ENCODE measurements at places on chromosomes 12 and 14.

DNA sequence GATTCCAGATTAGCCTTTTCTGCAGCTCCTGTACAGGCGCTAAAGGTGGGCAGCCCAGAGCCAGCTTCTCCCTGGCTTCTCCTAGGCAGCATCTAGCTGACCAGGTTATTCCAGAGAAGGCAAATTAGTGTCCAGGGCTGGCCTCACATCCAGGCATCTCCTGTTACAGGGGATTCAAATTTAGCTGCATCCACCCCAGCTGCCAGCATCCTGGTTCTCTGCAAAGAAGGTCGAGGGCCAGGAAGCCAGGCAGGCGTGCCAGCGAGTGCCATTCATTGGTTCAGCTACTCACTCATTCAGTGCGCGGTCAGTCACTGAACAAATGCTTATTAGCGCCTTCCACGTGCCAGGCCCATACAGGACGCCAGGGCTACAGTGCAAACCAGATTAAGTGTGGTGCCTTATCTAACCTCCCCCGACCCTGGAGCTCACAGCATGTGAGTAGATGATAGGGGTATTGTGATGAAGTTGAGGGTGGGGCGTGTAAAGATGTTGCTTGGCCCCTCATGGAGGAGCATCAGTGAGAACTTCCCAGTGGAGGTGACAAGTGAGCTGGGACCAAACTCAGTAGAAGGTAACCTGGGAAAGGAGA, 15.7 kb upstream of the FAM222A start:
- DNase-seq, result no peak

DNA sequence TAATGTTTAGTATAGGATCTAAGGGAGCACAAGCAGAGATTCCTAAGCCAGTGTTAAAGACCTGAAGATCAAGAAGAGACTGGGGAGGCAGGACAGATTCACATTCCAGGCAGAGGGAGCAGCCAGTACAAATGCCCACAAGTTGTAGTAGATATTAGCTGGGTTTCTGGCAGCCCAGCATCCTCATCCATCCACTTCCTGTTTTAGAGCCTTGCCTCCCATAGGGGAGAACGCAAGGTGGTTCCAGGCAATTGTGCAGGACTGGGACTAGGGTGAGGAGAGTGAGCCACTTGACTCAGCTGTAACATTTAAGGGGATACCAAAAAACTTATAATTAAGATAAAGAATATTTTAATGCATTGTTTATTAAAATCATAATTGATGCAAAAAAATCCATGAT, 71.3 kb upstream of the PSMA6 start:
- DNase-seq, result no peak

DNA sequence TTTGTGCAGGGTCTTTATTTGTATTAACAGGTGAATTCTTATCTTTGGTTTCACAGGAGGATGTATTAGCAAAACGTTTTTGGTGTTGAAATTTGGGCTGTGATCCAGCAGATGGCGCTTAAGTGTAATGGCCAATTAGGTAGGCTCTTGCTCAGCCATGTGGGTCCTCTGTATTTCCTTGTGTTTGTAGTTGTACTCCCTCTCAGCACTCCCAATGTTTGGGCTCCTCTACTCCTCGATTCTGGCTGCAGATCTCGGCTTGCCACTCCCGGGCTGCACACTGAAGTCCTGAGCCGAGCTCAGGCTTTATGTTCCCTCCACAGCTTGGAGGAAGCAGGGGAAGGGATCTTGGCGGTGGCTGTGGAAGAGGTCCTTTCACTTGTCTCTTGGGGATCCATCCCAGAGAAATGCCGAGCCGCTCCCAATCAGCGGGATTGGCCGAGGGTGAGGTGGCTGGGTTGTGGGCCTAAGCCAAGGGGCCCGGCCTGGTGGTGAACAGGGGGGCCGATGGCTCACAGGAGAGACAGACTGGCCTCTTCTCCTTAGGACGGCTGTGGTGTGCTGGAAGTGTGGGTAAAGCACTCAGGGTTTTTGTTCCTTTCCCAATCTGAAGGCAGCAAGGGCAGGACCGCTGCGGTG, 133.7 kb downstream of the AEBP2 start:
- peak; percentile 23 for DNase-seq

- no peak for DNase-seq
Measured at GRCh38 chr12:48388460-48388859, 37.7 kb upstream of the ZNF641 start.

DNA sequence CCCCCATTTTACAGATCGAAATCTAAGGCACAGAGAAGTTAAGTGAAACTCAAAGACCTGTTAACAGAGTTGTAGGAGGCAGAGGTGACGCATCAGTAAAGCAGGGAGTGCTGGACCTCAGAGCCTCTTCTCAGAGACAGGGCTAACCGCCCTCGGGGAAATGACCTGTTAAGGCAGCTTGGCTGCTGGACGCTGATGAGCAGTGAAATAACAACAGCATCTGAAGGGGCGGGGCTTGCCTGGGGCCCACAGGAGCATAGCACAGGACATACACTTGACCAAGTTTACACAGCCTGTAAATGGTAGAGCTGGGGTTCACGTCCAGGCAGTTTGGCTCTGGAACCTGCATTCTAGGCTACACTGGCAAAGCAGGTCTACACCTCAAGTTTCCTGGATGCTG, 39.3 kb downstream of the LRTM2 start:
- no peak for DNase-seq

- DNase-seq, result peak; percentile 72
Measured at GRCh38 chr14:99729991-99730875, 46.1 kb downstream of the CYP46A1 start.

- DNase-seq, result no peak
Measured at GRCh38 chr12:23356440-23356839, 593.0 kb downstream of the SOX5 start.

DNA sequence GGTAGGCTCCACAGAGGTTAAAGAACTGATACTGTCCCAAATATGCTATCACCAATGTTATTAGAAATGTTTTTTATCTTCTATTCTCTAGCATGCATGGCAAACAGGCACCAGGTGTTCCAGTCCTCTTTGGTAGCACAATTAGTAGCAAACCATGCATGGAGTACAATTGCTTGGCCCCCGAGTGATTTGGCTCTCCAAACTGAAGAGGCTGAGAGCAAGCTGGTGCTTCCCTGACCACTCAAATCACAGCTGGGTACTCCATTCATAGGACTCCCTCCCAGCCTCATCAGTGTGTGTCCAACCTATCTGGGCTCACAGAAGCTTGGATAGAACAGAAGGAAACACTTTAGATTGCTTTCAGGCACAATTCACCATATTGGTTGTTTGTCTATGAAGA, 93.4 kb downstream of the DIO2 start:
- DNase-seq, result no peak

GRCh38 chr12:73599268-73599667, 938.4 kb upstream of the ATXN7L3B start:
- DNase-seq, result no peak

DNA sequence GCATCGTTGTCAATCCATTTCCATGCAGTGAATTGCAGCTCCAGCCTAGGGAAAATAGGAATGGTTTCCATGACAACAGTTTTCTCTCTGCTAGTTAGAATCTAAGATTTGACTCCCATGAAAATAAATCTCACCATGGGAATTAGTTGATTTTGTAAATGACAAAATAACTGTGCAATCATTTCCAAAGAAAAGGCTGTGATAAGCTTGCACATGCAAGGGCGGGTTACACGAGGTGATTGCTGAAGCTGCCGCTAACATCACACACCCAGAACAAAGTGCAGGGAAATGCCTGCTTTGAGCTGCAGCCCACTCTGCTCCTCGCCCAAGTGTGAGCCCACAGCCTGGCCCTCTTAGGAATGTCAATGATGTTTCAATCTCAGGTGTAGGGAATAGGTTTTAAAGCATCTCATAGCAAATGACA, 53.8 kb downstream of the TRIM9 start:
- DNase-seq, result no peak

DNA sequence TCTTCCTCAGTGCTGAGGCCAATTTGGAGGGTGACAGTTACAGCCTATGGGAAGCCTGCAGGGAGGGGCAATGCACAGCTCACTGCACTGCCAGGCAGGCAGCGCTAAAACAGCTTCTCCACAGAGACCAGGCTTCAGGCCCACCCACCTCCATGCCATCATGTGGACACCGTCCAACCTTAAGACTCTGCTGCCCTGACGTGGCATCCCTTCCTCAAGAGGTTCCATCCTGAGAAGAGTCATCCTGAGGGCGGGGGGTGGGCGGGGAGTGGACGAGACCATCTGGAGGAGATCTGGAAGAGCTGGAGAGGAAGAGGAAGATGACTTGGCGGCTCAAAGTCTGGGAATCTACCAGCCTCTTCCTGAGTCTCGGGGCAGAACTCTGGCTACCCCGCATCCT, 8.4 kb upstream of the ACVRL1 start:
- no peak for DNase-seq

- no peak for DNase-seq
Measured at GRCh38 chr12:98752726-98753125, 107.6 kb downstream of the APAF1 start.

DNA sequence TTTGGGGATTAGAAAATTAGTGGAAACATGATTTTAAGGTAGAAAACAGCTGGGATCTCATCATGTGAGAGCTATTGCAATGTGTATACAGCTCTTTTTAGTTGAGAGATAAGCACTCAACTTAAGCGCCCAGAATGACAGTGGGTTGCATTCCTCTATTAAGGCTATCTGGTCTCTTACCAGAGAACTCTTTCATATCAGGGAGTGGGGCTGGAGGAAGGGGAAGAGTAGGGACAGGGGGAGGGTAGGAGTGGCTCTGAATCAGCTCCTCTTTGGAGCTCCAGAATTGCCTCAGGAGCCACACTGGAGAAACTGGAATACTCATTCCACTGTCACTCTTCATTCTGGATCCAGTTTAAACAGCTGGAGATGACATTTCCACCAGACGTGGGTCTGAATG, 9.2 kb upstream of the PLEKHG3 start:
- no peak for DNase-seq

DNA sequence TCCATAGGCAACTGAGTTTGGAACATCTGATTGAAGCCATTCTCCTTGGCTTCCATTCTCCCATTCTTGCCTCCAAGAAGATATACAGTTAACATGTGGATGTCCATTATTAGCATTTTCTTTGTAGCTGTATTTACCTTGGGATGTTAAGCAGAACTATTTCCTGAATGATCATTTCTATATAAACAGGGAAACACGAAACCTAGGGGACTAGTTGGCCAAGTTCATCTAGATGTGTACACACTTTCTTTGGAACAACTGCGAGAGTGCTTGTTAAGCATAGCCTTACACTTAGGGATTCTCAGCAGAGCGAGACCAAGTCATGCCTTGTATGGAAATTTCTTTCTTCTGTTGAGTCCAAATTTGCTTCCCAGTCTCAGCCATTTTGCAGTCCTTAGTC, 42.1 kb downstream of the DRAM1 start:
- no peak for DNase-seq

- DNase-seq, result no peak
Measured at GRCh38 chr12:8911606-8912268, 2.6 kb upstream of the PHC1 start.

DNA sequence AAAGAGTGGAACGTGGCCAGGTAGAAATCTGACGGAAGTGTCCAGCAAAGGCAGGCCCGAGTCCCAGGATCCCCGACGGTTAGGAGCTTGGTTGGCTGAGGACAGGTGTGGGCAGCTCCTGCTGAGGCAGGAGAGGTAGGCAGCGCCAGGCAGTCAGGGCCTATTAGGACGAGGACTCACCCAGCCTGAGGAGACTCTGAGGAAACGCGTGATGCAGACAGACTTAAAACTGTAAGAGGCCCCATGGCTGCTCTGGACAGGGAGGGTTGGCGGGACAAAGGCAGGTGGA, 255.7 kb upstream of the SFSWAP start:
- DNase-seq, result no peak

DNA sequence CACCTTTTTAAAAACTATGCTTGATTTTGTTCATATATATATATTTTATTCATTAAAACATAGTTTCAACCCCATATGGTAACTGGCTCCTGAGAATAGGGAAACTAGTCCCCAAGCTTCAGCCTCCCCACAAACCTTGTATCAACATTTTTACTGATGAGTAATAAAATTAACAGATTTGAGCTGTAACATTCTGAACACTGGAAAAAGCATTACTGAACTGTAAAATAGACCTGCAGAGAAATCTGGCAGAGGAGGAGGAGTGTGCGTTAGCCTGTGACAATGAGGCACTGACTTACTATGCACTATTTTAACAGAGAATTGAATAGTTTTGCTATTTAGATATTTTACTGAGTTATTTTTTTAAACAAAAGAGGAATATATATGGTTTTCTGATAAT, 43.1 kb downstream of the FRS2 start:
- no peak for DNase-seq
